WTC11 (cell line): ENCODE measurements at places on chromosomes 6 and 20. TPM values are rescaled to one million over a fixed set of nuclear protein-coding genes. Genes with fewer than 3 reads are reported as not detected.

The MAP7 gene
- 56.6 to 60.5 TPM (median 59.1 TPM) in 3 replicates for total RNA-seq

DNA sequence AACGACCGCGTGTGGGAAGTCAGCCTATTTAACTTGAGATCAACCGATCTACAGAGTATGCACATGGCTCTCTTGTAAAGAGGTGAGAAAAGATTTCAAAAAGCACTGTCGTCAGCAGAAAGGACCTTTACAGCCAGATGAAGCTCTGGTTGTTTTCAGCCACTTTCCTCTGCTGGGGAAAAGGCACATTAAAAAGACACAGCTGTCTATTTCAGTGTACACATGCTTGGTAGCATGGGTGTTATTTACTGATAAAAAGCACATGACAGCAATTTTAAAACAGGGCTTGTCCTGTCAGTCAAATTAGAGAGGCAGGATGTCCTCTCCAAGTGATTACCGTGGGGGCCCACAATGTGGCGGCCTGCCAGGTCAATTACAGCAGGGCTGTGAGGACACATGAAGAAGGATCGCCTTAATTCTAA, 188.9 kb downstream of the PRKN start:
- H3K4me3 ChIP-seq = no peak overlapping the region
- DNase-seq = no peak
- no peak overlapping the region for H3K27ac ChIP-seq

GRCh38 chr6:158768436-158768835, 50.7 kb downstream of the EZR start:
- H3K36me3 ChIP-seq = peaks cover 88% of the 10 kb centered on the region
- H3K27me3 ChIP-seq = no peaks in the 10 kb centered on the region
- H3K27ac ChIP-seq = peak overlapping the region; percentile 41; the same call in 1 of the 2 replicates
- no peak for DNase-seq

The CAGE1 gene
- 0.07 to 0.30 TPM (median 0.11 TPM) in 3 replicates for total RNA-seq

DNA sequence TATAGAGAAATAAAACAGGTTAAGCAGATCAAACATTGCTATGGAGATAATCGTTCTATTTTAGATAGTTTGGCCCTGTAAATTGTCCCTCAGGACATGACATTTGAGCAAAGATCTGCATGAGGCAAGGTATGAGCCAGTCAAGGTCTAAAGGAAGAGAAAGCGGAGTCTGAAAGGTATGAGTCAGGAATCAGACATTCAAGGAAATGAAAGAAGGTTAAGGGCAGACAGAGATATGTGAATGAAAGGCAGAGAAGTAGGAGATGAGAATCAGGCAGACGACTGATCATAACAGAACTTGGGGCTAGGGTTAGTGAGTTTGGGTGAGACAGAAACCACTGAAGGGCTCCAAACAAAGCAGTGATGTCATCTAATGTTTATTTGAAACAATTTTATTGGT, 775.8 kb downstream of the MAFB start:
- DNase-seq = no peak
- H3K27ac ChIP-seq = no peak overlapping the region
- H3K4me1 ChIP-seq = no peaks in the 10 kb centered on the region
- no peaks in the 10 kb centered on the region for H3K36me3 ChIP-seq
- no peak overlapping the region for H3K4me3 ChIP-seq
